Activated CD8-positive, alpha-beta memory T cell treated with anti-CD3 and anti-CD28 coated beads, Interleukin-2, amount 50 U/mL, for 48 hours (primary cell): ENCODE measurements at places on chromosomes 4 and X.
A peak's percentile ranks its signal among the peaks of the same experiment; 100 is the strongest.

DNA sequence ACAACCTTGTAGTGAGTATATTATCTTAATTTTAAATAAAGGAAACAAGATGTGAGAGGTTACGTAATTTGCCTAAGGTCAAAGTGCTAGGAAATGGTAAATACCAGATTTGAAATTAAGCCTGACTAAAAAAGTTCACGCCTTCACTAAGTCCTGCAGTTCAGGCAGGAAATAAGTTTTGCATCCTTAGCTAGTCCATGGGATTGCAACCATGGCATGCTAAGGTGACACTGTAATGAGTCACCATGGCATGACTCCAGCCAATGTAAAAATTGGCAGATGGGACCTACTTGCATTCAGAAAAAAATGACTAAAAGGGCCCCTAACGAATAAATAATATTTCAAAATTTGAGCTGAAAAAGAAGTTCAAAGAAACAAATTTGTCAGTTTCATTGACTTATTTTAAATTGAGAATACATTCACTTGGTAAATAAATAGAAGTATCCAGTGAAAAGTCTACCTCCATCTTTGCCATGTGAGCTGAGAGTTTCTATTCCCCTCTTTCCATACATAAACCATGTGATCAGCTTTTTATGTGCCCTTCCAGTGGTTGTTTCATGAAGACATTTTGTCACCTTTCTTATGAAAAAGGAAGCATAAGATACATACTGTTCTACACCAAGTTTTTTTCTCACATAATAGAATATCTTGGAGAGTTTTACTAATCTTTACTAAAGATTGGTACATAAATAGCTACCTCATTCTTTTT lies 72.4 kb downstream of the ANKRD50 start:
- DNase-seq = no peak

- DNase-seq = no peak
These were observed 69.4 kb upstream of the PGM2 start for GRCh38 chr4:37757121-37757520.

GRCh38 chr4:125772680-125773079 lies 457.9 kb downstream of the FAT4 start:
- no peak for DNase-seq

DNA sequence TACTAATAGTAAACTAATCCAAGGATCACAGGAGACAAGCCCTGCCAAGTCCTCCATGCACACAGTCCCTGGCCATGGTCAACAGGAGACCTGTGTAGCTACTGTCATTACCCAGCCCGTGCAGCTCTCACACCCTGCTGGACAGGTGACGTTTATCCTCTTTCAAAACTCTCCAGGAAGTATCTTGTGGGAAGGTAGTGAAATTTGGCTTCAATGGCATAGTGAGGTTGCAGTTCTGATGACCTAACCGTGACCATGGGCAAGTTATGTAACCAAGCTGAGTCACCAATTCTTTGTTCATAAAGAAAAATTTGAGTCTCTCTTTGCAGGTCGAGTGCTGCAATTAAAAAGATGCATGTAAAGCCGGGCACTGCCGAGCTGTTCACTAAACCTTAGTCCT lies 11.3 kb upstream of the SLC2A9 start:
- DNase-seq = no peak

- peak; percentile 73 for DNase-seq
These were observed 1.1 kb downstream of the MAML3 start for GRCh38 chr4:140152751-140153418.
